Choroid plexus epithelial cell (primary cell): ENCODE measurements at places on chromosomes 12 and 14.

- DNase-seq = no peak
Observed at GRCh38 chr12:3091382-3092241, 14.4 kb downstream of the TSPAN9 start.

- peak; percentile 69 for DNase-seq
Observed at GRCh38 chr12:95118138-95118787, 44.8 kb upstream of the NR2C1 start.

DNA sequence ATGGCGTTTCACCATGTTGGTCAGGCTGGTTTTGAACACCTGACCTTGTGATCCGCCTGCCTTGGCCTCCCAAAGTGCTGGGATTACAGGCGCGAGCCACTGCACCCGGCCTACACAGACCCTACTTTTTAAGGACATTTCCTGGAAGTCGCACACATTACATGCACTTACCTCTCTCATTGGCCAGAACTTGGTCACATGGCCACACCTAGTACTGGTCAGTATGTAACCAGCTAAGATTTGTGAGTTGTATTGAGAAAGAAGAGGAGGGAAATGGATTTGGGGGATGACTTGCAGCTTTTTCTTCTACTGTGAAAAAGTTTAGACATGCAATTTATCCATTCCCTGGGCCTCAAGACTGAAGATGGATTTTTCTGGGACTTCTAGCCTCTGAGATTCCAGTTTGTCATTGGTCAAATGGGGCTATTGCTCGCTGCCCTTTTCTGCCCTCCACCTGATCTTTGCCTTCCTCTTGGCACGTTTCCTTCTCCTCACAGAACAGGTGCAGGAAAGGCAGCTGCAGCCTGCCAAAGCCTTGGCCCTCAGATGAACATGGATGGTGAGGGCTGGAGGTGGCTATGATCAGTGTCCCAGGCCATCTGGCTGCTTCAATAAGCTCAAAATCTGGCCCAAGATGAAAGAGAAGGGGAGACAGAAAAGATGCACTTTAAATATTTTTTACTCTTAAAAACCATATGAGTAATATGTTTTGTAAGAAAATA lies 7.1 kb upstream of the ZDHHC22 start:
- no peak for DNase-seq

GRCh38 chr14:60273956-60274355 lies 24.9 kb downstream of the PPM1A start:
- DNase-seq = no peak

DNA sequence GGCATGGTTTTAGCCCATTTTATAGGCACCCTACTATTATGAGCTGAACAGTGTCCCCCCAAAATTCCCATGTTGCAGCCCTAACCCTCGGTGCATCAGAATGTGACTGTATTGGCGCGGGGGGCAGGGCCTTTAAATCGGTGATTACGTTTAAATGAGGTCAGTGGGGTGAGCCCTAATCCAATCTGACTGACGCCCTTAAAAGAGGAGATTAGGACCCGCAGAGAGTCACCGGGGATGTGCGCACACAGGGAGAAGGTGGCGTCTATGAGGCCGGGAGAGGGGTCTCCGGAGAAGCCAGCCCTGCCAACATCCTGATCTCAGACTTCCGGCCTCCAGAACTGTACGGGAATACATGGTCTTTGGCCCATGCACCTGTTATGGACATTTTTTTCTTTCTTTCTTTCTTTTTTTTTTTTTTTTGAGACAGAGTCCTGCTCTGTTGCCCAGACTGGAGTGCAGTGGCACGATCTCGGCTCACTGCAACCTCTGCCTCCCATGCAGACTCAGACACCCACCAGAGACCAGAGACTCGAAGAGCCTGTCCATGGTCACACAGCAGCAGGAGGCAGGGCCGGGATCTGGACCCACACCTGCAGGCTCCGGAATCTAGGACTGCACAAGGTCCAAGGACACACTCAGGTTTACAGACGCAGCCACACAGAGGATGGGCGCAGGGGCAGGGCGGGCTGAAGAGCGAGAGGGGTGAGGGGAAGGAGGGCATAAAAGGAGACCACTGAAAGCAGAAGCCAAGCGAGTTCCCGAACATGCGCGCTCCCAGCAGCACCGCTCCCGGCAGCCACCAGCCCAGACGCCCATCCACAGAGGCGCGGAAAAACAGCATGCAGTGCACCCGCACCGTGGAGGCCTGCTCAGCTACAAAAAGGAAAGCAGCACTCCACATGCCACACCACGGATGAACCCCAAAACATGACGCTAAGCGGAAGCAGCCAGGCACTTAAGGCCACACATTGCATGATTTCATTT lies 19.0 kb downstream of the SCARB1 start:
- DNase-seq = no peak

GRCh38 chr12:111792155-111792855 lies 25.6 kb downstream of the ALDH2 start:
- DNase-seq = no peak

GRCh38 chr14:22512106-22512814 lies 76.8 kb downstream of the DAD1 start:
- DNase-seq = no peak

- DNase-seq = peak; percentile 67
Observed at GRCh38 chr14:69008421-69008884, 29.4 kb upstream of the ACTN1 start.

DNA sequence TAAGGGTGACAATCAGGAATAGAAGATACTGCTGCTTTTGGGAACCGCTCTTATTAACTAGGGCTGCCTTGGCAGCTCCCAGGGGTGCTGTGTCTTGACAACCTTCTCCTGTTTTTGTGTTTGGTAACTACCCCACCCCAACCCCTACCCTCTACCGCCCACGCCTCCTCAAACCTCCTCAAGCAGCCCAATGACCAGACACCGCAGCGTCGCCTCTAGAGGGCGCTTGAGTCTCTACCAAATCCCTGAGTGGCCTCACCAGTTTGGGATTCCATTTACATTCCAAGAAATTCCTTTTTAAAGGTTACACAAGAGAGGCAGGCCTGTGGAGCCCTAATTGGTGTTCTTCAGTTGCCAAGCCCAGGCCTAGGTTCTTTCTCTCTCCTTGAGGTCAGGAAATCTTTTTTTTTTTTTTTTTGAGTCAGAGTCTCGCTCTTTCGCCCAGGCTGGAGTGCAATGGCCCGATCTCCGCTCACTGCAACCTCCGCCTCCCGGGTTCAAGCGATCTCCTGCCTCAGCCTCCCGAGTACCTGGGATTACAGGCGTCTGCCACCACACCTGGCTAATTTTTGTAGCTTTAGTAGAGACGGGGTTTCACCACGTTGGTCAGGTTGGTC lies 72.4 kb upstream of the USP44 start:
- peak; percentile 92 for DNase-seq

DNA sequence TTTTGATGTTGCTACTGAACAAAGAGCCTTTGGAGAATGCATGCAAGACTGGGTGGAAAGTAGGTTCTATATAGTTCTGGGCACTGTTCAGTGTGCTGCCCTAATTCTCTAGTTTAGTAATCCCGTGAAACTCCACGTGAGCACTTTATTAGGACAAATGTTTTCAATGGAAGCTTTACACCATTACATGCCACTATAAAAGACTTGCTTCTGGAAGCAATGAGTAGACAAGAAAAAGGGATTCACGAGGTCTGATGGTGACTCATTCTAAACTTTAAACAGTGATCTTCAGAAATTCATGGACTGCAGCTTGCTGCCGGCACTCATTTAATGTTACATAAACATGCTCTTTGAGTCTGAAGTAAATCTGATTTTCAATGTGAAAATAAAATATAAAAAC lies 22.3 kb downstream of the ATG14 start:
- peak; percentile 83 for DNase-seq

- peak; percentile 44 for DNase-seq
Observed at GRCh38 chr14:103519043-103519836, 3.4 kb downstream of the CKB start.

DNA sequence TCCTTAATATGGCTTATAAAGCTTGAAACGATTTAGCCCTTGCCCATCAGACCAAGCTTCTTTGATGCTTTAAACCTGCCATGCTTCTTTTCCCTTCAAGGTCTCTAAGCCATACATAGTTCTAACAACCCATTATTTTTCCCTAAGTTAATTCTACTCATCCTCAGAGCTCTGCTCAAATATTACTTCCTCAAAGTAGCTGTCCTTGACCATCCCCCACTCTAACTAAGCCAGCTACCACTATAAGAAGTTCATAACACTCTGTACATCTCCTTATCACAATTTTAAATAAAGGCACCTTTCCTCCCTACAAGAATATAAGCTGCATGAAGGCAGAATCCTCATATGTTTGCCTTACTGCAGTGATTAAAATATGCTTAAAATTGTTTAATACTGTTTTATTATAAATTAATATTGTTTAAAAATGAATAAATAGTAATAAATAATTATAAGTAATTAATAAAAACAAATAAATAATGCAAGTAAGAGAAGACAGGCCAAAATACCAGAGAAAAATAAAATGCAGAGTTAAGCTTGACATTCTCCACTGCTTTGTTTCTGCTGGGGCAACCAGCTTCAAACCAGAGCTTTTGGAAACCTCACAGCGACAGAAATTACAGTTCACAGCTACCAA lies 76.8 kb downstream of the NUMB start:
- DNase-seq = no peak

GRCh38 chr12:93773122-93773871 lies 96.1 kb downstream of the CRADD start:
- peak; percentile 92 for DNase-seq

GRCh38 chr12:12305568-12306300 lies 38.9 kb upstream of the LRP6 start:
- DNase-seq = peak; percentile 9

DNA sequence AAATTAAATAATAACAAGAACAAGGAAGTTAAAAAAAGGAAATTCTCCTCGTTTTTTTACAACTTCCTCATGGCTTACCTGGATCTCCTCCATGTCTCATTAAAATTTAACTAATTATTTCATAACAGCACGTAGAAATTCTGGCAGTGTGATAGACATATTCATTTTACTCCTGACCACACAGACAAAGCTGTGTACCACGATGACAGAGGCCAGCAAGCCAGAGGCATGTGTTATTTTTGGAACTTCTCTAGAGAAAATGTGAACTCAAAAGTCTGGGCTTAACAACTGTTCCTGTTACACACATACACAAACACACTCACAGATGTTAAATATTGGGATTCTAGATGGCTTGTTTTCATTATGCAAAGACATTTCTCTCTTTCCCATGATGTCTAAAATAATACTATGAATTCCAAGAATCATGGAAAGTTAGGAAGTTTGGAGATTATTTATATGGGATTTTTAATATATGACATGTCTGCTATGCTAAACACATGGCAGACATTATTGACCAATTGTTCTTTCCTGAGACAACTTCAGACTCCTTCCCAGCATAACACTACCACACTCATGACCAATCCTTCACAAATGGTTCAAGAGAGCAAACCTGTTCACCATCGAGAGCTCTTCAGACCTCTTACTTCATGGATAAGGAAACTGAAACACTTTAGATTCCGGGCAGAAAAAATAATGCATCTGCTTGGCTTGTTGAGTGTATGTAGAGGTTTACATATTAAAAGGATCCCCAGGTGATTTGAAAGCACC lies 158.7 kb downstream of the DACT1 start:
- no peak for DNase-seq

DNA sequence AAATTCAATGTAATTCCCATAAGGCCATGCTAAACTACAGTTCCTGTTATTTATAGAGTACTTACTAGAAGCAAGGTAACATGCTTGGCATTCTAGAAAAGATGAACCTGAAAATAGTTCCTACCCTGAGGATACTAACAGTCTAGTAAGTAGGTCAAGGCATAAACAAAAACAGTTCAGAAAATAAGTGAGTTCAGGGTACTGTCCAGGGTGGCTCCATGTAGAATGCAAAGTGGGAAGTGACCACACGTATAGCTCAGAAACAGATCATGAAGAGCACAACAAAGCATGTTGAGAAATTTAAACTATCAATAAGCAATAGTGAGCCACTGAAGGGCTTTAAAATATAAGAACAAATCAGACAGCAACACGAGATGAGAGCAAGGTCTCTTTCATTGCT lies 2.3 kb downstream of the TMED10 start:
- DNase-seq = no peak

GRCh38 chr12:110262442-110263388 lies 18.3 kb upstream of the ATP2A2 start:
- peak; percentile 67 for DNase-seq

GRCh38 chr14:72706485-72706884 lies 187.4 kb downstream of the DPF3 start:
- no peak for DNase-seq

DNA sequence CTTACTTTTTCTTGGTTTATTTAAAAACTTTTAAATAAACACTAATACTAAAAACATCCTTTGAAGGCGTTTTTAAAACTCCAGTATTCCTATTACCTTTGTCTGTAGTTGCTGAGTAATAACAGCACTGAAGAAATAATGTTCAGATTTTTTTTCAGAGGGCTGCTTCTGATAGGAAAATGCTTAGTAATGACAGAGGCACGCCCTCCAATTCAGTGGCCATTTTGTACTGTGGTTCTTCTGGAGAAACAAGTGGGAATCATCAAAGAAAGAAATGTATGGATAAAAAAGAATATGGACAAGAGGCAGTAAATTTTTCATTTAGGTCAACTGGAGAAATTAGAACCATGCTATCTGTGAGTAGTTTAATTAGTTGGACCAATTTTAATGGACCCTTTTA lies 13.6 kb downstream of the VEZT start:
- peak; percentile 82 for DNase-seq

DNA sequence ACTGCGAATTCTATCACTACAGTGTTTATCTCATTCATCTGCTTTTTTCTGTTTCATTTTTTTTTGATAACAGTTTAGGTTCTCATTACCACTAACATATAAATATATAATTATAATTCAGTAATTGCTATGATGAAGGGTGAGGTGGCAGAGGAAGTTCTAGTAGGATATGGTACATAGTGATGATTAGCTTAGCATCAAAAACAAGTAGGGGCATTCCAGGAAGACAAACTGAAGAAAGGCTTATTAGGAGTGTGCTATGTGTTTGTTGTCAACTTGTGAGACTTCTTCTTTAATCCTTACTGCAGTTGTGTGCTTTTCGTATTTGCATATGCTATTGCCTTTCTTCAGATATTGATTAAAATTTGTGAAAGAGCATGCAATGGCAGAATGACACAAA lies 20.6 kb downstream of the FUT8 start:
- DNase-seq = no peak

- no peak for DNase-seq
Observed at GRCh38 chr14:85400678-85401077, 129.3 kb upstream of the FLRT2 start.
